ENCODE measurements at places on chromosomes 4 and X.

DNA sequence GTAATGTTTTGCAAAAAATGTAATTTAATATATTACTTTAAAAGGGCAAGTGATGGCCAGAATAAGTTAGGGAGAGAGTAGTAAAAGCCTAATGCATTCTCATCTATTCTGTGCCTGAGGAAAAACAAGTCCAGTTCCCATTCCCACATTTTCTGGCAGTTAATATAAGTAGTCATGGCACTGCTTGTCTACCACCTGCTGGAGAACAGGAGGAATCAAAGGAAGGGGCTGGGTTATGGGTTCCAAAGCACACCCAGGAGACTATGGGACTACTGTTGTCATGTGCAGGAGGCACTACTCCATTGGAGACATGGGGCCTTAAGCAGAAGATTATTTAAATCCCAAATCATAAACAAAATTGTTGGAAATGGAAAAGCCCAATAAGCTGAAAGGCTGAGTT, 2618.6 kb downstream of the ARAP2 start:
- no peak for DNase-seq

GRCh38 chr4:56512166-56512565, 6.6 kb downstream of the ARL9 start:
- DNase-seq: no peak

- DNase-seq: no peak
Measured at GRCh38 chrX:374596-374995, 12.1 kb downstream of the PPP2R3B start.

DNA sequence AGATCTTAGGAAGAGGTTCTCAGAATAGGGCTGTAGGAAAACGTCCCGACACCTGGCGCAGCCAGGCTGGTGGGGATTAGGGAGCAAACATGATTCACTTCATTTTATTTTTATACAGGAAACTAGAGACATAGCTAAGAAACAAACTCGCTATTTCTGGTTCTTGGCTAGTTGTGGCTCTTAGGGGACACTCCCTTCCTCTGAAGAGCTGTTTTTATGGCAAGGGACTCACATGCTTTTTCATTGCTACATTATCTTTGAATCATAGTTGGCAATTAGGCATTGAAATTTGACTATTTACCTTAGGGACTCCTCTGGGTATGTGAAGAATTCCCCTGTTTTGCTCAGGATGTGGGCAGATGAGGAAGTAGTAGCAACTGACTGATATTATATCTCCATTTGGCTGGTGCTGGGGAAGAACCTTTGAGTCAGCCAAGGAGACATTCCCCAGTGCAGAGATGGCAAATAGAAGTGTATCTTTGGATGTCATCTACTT, 174.5 kb downstream of the SMIM20 start:
- no peak for DNase-seq

DNA sequence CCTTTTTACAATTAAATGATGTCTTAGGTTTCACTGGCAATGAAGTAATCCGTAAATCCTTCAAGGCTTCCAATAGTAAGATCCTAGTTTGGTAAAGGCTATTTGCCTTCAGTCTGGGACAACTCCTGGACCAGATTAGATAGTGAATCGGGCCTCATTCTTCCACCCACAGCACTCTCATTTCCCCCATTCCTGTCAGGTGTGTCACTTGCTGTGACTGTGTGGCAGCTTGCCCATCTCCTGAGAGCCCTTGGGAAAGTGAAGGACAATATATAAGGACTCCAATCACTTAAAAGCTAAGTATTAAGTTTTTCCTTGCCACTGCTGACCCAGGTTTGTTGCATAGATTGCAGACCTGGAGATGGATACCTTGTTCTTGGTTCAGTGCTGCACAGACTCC, 3.3 kb upstream of the GASK1B start:
- no peak for DNase-seq

- no peak for DNase-seq
Measured at GRCh38 chrX:140766024-140766611, 56.6 kb downstream of the LINC00632 start.

- DNase-seq: no peak
Measured at GRCh38 chr4:80393246-80393969, 57.9 kb downstream of the CFAP299 start.

- no peak for DNase-seq
Measured at GRCh38 chrX:129600981-129601424, 53.8 kb downstream of the APLN start.

- no peak for DNase-seq
Measured at GRCh38 chr4:146338512-146338911, 124.2 kb downstream of the REELD1 start.

GRCh38 chr4:108432418-108432817, 188.0 kb upstream of the RPL34 start:
- no peak for DNase-seq

DNA sequence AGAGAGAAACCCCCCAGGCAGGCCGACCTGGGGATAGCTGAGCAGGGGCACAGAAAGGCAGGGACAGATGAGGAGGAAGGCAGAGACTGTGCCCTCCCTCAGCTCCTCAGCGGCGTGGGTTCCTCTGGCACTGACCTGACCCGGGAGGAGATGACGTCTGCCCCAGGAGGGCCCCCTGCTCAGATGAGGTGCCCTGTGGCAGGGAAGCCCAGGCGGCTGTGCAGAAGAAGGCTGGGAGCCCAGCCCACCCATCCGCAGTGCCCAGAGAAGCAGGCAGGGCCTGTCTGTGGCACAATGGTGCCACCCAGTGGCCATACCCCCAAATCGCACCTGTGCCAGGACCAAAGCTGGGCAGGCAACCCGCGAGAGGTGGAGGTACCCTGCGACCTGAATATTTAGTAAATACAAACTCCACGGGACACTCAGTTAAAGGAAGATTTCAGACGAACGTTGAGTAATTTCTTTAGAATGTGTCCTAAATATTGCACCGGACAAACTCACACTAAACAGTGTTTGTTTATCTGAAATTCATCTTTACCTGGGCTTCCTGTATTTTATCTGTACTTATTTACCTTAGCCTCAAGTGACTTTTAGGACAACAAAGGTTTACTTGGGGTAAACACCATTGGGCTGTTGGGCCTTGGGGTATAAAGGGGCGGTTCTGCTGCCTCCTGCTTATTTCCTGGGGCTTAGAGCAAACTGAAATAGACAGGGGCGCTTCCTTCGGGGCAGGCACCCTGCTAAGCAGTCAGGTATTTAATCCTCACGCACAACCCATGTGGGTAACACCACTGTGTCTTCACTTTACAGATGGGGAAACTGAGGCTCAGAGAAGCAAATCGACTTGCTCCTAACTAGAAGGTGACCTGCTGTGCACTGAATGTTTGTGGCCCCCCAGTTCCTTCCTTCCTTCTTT, 46.5 kb upstream of the HMX1 start:
- peak; percentile 40 for DNase-seq

GRCh38 chr4:151291485-151291884, 14.5 kb downstream of the PRSS48 start:
- no peak for DNase-seq

DNA sequence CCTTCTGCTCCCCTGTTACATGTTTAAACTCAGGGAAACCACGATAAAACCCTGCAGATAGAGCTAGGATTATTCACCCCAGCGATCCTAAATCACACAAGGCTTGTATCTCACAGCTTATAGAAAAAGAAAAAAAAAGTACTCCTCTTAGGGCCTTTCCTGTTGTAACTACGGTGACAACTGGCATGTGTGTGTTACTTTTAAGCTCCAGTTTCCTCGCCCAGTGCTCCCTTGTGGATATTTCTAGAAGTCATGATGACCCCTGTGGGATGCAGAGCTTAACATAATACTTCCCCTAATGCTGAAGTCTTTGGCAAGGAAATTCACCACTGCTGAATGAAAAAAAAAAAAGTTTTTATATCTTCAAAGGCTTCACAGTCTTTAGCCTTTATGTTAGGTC, 114.7 kb downstream of the NWD2 start:
- DNase-seq: no peak

- DNase-seq: no peak
Measured at GRCh38 chr4:54843946-54844345, 186.2 kb downstream of the KIT start.

- DNase-seq: no peak
Measured at GRCh38 chrX:23785580-23785979, 2.6 kb downstream of the SAT1 start.

DNA sequence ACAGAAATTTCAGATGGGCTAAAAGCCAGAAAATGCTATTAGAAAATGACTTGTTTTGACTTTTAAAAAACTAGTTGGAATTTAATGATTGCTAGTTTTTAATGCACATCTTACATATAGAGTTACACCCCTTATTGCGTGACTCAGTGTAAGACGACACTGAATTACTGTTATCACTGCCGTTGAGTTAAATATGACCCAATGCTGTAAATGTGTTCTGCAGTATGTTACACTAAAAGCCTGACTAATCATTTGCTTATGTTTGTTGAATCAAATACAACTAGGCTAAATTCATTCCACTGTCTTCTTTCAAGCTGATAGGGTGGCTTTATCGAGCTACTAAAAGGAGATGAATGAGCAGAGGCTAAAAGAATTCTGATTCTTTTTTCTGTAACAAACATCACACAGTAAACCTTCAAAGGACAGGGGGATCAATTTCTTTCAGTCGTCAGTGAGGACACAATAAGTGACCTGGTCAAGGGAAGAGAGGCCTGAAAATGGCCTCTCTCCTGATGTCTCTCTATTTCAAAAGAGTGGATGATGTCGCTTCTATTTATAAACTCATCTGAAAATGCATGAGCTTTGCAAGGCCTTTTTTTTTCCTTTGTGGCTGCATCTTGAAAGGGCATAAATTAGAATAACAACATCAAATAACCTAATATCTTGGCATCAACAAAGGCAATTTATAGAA, 142.2 kb upstream of the KCNIP4 start:
- DNase-seq: no peak

DNA sequence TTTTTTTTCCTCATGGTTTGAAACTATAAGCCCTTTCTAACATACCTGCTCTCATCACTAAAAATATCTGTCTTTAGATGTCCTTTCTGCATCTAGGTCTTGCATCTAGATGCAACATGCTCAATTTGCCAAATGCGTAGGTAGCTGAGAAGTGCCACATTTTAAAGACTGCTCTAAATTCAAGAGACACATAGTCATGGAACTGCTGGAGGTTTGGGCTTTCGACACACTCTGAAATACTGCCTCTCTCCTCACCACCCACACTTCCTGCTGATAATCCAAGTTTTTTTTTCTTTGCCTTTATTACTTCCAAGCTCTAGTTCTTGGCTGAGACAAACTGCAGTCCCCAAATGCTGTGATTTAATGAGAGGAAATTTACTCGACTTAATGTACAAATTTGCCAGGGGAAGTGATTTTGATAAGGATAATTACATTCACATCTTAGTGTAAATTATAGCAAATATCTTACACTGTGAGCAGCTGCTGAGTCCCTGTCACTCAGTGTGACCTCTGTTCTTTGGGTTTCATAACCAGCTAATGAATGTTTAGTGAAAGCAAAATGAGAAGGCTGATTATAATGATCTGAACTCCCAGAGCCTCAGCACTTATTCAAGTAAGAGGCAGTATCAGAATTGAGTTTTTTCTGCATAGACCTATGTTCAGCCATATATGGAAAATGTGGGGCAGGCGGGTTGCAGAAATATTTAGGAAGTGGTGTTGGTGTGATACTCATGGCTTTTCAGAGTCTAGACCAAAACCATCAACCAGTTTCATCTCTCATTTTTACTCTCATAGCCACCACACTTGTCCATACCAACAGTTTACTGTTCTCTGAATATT, 31.3 kb downstream of the DRD5 start:
- DNase-seq: no peak

DNA sequence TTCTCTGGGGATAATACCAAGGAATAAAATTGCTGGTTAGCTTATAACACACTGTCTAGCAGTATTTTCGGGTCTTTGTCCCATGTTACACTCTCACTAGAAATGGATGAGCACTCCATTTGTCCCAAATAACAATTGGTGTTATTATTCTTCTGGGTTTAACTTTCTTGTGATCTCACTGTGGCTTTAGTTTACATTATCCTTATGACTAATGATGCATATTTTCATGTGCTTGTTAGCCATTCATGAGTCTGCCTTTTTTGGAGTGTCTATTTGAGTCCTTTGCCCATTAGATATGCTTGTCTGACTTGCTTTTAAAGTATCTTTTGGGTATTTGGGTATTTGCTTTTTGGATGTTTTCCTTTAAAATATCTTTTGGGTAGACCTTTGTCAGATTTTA, 372.9 kb upstream of the TENM3 start:
- DNase-seq: no peak

- no peak for DNase-seq
Measured at GRCh38 chr4:1404573-1405253, 1.5 kb downstream of the NKX1-1 start.

DNA sequence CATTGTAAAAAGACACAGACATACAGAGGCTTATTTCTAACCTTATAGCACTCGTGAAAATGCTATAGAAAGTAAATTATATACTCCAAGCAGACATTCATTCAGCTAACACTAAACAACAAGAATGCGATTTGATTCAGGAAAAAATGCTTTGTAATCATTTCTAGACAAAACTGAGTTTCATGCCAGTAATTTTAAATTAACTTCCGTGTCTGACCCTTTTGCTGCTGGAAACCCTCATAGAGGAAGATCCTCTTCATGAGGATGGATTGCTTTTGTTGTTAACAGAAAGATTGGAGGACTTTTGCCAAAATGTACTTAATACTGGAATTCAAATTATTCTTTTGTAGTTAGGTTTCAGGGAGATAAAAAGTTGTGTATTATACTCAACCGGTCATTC, 43.3 kb downstream of the GUCY1A1 start:
- DNase-seq: no peak

DNA sequence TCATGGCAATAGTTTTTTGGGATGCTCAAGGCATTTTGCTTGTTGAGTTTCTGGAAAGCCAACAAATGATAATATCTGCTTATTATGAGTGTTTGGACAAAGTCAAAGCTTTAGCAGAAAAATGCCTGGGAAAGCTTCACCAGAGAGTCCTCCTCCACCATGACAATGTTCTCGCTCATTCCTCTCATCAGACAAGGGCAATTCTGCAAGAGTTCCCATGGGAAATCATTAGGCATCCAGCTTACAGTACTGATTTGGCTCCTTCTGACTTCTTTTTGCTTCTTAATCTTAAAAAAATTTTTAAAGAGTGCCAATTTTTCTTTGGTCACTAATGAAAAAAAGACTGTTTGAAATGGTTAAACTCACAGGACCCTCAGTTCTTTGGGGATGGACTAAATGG, 136.3 kb downstream of the UBE2K start:
- DNase-seq: no peak

- DNase-seq: no peak
Measured at GRCh38 chr4:7352486-7352885, 82.2 kb downstream of the PSAPL1 start.

GRCh38 chr4:182578402-182578801, 335.2 kb downstream of the TENM3 start:
- DNase-seq: no peak

GRCh38 chr4:100842856-100843255, 325.0 kb upstream of the EMCN start:
- DNase-seq: no peak

- DNase-seq: no peak
Measured at GRCh38 chr4:14446311-14446710, 556.0 kb upstream of the CPEB2 start.

- no peak for DNase-seq
Measured at GRCh38 chr4:187383181-187383580, 612.4 kb upstream of the ZFP42 start.

- no peak for DNase-seq
Measured at GRCh38 chr4:71663780-71664179, 120.1 kb downstream of the GC start.

GRCh38 chr4:47824840-47825239, 13.0 kb downstream of the CORIN start:
- no peak for DNase-seq
